ENCODE measurements at places on chromosomes 7 and 10. TPM values are rescaled to one million over a fixed set of nuclear protein-coding genes. Genes with fewer than 3 reads are reported as not detected.

The FOXI2 gene
- total RNA-seq = not detected

The SSMEM1 gene
- total RNA-seq = not detected

The NOS3 gene
- total RNA-seq = 6.1 TPM

The GTF2IRD1 gene
- total RNA-seq = 2.0 TPM

The RAB19 gene
- 7.6 TPM for total RNA-seq

The ANKRD2 gene
- not detected for total RNA-seq

The NAPEPLD gene
- total RNA-seq = 4.1 TPM

The CAV1 gene
- total RNA-seq = 1.4 TPM

The ELFN1 gene
- total RNA-seq = 0.14 TPM

The HKDC1 gene
- total RNA-seq = not detected

The TMEM273 gene
- 0.80 TPM for total RNA-seq

The CYP26C1 gene
- total RNA-seq = not detected

The ANKRD16 gene
- 9.1 TPM for total RNA-seq

The TBXAS1 gene
- total RNA-seq = 1.5 TPM

The PNLIPRP2 gene
- total RNA-seq = not detected

The PITX3 gene
- not detected for total RNA-seq

The TWNK gene
- total RNA-seq = 41.9 TPM

The CLCN1 gene
- 0.06 TPM for total RNA-seq

The FAM131B gene
- total RNA-seq = 1.7 TPM

The DPYSL4 gene
- total RNA-seq = 19.9 TPM

The MAT1A gene
- total RNA-seq = not detected

The MYH16 gene
- total RNA-seq = not detected

The RASSF4 gene
- 5.6 TPM for total RNA-seq

The BICC1 gene
- 0.04 TPM for total RNA-seq

The FEZF1 gene
- not detected for total RNA-seq

The TMEM229A gene
- total RNA-seq = not detected

The IKZF1 gene
- total RNA-seq = 225 TPM

The NAMPT gene
- 590 TPM for total RNA-seq

The PALD1 gene
- total RNA-seq = 2.7 TPM

The TAF5 gene
- 11.1 TPM for total RNA-seq

The SPDYE1 gene
- not detected for total RNA-seq

Measured in activated naive CD8-positive, alpha-beta T cell treated with anti-CD3 and anti-CD28 coated beads for 36 hours (primary cell).